ENCODE measurements at places on chromosomes 3 and 15.

DNA sequence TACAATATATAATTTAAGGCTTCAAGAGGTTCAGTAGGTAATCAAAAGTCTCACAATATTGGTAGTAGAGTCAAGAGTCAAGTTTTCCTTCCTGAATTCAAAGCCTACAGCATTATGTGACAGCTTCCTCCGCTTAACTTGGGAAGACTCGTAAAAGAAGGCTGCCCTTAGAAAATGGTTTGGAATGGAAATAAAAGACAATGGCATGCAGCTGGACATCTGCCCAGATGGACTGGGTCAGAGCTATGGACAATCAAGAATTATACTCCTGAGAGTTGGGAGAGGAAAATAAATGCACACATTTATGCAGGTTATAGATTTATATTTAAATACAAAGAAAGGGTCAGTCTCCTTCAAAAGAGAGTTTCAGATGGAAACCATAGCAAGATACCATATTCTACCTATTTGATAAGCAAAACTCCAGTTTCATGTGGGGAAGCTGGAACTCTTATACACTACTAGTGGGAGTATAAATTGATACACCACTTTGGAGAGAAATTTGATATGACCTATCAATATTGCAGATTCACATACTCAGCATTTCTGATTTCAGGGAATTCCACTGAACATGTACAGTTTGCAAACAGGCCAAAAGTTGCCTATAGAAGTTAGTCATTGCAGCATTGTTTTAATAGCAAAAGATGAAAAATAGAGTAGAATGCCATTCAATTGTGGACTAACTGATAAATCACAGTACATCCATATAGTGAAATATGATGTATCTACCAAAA is 6.1 kb downstream of the CRYBG3 start:
- DNase-seq, result no peak

DNA sequence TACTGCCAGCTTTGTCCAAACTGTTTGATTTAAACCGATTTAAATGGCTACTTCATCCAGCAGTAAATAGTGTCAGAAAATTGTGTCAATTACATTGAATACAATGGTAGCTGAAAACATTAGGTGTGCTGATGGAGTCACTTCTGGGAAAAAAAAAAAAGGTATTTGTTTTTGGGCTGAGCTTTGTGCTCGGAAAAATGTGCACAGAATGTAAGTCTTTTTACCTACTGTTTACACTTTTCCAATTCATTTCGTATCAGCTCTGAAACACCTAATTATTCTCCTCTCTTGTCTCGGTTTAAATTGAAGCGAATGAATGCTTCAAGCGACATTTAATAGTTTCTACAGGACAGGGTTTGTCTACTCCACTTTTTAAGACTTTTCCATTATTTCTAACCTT is 1078.4 kb downstream of the ROBO1 start:
- no peak for DNase-seq

- DNase-seq, result no peak
Observed at GRCh38 chr3:120258009-120258408, 27.0 kb downstream of the GPR156 start.

DNA sequence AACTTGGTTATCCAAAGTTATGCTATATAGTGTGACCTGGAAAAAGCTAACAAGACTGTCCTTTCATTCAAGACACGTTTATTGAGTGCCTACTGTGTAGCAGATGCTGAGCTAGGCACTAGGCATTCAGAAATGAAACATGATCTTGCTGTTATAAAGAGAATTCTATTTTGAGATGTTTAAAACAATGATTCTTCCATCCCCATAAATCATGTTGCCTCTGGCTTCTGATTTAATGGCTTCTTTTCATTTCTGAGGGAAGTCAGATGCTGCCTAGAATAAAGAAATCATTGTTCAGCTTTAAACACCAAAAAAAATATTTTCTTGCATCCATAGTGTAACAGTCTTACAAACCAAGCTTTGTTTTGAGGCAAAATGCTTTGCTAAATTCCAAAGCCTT is 620.9 kb upstream of the UBE2E2 start:
- DNase-seq, result no peak

GRCh38 chr15:92845126-92845508 is 55.0 kb upstream of the CHD2 start:
- DNase-seq, result no peak

GRCh38 chr3:182726258-182727142 is 66.8 kb upstream of the ATP11B start:
- no peak for DNase-seq

- DNase-seq, result no peak
Observed at GRCh38 chr3:55477306-55478303, 9.5 kb downstream of the WNT5A start.

DNA sequence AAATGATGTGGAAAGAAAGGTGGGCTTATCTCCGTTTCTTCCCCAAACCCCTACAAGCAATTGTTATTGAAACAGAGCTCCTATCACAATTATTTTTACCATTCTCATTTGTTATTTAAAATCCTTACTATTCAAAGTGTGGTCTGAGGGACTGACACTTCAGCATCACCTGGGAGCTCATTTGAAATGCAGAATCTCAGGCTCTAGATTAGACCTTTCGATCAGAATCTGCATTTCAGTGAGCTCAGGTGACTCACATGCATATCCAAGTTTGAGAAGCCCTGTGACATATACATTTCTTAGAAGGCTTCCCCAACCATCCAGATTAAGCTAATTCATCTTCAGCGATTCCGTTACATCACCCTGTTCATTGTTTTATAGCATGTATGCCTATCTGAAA is 145.0 kb downstream of the KCNH8 start:
- DNase-seq, result no peak

GRCh38 chr15:60661080-60661645 is 182.2 kb upstream of the ICE2 start:
- DNase-seq, result no peak

- DNase-seq, result no peak
Observed at GRCh38 chr3:65975032-65975431, 63.7 kb downstream of the MAGI1 start.

GRCh38 chr15:96351761-96352603 is 21.5 kb downstream of the NR2F2 start:
- no peak for DNase-seq
